ENCODE measurements at places on chromosomes 1 and 21.

GRCh38 chr1:81157686-81158085 is 643.0 kb upstream of the ADGRL2 start:
- no peak for DNase-seq

GRCh38 chr1:177343445-177343844 is 172.7 kb downstream of the BRINP2 start:
- DNase-seq = no peak

DNA sequence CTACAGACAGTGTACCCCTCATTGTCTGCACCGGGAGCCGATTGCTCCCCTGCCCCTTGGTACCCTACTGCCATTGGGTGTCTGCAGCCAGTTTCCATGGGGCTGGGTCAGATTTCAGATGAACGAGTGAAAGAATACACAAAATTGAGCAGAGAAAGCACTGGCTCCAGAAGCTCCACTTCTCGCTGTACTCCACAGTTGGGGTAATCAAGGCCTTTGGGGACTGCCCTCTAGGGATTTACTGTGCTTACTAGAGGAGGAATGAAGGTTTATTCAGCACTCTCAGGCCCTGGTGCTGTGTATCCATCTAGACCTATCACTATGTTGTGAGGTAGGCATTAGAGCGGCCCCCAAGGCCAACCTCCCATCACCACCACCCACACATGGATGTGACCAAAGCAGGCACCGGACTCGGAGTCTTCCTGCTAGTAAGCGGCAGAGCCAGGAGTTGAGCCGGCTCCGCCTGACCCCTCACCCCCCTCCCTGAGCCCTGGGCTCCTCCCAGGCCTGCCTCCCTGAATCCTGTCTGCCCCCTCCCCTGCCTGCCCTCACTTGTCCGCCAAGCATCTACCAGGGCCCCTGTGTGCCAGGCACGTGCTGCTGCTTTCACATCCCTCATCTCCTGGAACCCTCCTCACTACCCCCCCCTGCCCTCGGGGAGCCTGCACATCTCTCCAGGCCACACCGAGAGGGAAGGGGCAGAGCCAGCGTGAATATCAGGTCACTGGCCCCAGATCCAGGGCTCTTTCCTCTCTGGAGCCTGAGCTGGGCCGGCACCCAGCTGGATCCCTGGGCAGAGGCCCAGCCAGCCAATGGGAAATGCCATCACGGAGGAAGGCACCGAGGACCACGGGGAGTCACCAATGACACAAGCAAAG is 23.3 kb downstream of the KCNN3 start:
- DNase-seq = no peak

- no peak for DNase-seq
Observed at GRCh38 chr1:151579436-151580225, 32.2 kb upstream of the SNX27 start.

GRCh38 chr21:31371715-31372470 is 27.8 kb upstream of the TIAM1 start:
- DNase-seq = no peak

DNA sequence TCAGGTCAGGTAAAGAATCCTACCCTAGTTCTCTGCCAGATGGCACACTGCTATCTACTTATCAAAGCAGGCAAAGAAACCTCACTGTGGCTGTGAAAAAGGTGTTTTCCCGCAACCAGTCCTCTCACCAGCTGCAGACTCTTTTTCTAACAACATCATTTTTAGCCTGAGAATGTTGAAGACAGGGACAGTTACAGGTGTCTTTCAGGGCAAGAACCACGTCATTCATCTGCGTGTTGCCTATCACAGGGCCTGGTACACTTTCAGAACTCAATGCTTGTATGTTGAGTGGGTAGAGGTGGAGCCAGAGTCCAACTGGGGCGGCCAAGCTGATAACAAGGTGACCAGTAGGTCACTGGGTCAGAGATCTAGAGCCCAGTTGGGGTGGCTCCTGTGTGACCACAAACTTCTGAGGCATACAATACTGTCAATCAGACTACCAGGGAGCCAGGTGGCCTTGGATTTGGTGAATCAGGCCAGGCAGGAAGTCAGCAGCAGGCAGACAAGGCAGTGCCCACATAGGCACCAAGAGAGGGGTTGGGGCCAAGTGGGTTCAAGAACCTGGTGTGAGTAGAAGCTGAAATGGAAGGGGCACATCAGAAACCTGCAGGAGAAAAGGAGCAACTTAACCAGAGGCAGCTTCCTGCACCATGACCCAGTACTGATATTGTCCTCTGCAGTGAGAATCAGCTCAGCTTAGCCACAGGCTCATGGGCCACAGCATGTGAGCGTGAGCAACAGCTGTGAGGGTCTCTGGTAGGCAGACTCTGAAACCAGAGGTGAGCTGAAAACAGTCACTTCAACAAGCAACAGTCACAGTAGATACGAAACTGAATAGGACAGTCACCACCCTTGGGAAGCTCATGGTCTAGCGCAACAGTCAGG is 123.6 kb downstream of the DTL start:
- no peak for DNase-seq

- no peak for DNase-seq
Observed at GRCh38 chr21:44399955-44400790, 46.8 kb downstream of the TRPM2 start.

DNA sequence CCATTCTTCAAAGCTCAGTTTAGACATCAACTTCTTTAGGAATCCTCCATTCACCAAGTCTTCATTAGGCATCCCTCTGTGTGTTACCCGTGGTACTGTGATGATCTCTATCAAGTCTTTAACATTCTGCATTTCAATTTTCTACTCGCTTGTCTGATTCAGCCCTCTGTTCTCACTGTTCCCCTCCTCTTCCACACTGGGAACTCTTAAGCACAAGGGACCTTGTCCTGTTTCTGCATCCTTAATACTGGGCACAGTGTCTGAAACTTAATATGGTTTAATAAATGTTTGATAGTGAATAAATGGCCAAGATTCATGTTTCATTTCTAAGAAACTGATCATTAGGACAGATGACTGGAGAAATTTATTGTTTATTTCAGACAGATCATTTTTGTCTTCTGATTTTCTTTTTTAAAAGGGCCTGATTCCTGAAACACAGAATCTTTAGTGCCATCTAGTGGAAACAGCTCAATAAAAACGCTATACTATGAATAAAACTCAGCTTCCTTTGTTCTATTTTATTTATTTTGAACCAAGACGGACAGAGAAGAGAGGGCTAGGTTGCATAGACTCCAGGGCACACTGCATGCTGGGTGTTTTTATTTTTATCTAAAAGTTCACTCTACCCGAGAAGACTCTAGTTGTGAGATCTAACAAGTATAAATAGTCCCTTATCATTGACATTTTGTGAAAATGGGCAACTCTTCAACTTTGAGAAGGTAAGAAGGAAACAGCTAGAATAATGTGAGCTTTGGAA is 7.0 kb upstream of the TRIM45 start:
- DNase-seq = no peak

DNA sequence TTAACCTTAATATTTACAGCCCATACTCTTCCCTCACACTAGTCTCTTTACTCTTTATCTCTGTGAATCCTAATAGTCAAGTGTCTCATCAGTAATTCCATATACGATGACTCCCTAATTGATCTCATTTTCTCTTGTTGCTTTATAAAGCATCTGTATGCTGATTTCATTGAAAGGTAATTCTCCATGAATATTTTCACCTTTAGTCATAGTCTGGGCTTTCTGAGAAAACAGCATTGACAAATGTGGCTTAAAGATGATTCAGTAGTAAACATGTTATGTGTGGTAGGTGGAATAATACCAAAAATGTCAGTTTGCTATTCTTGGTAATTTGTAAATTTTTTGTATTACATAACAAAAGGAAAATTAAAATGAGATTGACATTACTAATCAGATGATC is 1176.5 kb downstream of the NCAM2 start:
- DNase-seq = no peak

DNA sequence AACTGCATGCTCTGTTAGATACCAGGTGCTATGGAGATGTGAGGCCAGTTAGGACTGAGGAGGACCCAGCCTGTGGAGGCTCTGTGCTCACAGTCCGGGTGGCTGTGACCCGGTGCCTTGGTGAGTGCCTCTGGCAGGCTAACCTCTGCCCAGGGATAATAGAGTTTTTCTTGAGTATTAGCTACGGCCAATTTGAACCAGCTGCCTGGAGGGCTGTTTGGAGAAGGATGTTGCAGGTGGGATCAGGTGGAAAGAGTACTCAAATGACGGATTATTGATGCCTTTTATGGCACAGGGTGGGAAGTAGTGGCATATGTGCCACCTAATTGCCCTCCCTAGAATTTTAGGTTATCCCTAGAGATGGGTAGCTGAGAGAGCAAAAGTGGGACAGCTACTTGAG is 182.7 kb downstream of the GRIK3 start:
- DNase-seq = no peak

GRCh38 chr1:27567146-27567526 is 36.8 kb downstream of the AHDC1 start:
- no peak for DNase-seq

DNA sequence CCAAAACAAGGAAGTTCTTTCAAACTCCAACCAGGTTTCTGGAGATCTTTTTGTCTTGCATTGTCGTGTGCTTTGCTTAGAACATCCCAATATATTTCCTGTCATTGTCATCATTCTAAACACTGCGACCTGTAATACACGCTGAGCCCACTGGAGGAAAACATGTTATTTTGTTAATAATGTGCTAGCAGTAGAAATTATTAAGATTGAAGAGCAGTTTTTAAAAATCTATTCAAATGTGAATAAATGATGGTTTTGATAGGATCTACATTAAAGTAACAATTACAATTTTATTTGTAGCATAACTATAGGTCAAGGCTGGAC is 268.5 kb downstream of the PTPRC start:
- no peak for DNase-seq

DNA sequence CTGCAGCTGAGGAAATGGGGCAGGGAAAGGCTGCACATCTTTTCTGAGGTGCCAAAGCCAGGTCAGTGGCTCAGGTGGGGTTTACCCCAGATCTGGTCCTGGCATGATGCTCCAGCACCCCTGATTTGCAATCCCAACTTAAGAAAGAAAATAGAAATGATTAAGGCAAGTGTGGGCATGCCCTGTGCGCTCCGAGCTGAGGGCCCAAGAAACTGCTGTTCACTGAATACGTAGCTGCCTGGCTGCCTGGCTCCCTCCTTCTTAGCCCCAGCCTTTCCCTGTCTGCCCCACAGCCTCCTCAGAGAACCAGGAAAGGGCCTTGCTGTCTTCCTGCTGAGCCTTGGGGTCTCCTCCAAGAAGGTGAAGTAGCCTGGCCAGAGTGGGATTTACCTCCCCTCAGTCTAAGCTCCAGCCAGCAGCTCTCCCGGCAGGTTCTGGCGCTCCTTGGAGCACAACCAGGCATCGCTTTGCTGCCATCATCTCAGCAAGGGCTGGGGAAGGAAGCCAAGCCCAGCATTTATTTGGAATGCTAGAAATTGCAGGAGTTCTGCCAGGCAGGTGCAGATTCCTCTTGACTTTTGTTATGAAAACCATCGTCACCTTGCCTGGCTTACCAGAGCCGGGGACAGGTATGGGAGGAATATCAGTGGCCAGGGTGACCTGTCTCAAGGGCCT is 51.3 kb upstream of the SELENON start:
- DNase-seq = no peak

GRCh38 chr21:43306911-43307676 is 119.8 kb downstream of the SIK1 start:
- no peak for DNase-seq

DNA sequence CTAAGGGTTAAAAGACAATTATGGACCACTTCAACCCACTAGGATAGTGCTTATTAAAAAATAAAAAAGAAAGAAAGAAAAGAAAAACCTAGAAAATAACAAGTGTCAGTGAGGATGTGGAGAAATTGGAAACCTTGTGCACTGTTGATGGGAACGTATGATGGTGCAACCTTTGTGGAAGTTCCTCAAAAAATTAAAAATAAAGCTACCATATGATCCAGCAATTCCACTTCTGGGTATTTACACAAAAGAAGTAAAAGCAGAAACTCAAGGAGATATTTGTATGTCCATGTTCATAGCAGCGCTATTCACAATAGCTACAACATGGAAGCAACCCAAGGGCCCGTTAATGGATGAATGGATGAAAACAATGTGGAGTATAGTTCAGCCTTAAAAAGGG is 115.2 kb upstream of the ATP1A1 start:
- no peak for DNase-seq

- no peak for DNase-seq
Observed at GRCh38 chr1:66353257-66353656, 180.7 kb upstream of the SGIP1 start.

DNA sequence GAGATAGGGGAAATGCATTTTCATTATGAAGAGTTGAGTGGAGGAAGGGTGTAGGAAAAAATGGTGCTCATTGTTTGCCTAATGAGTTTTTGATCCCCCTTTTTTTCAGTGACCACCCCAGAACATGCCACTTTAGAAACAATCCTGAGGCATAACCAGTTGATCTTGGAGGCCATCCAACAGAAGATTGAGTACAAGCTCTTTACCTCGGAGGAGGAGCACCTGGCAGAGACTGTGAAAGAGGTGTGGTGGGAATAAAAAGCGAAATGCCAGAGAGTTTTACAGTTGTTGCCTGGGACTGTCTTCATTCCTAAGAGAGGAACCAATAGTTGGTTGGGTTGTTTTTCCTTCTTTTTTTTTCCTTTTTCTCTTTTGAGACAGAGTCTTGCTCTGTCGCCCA is 54.3 kb upstream of the EPHA8 start:
- DNase-seq = no peak

- no peak for DNase-seq
Observed at GRCh38 chr1:13901039-13901438, 201.1 kb downstream of the PRDM2 start.

DNA sequence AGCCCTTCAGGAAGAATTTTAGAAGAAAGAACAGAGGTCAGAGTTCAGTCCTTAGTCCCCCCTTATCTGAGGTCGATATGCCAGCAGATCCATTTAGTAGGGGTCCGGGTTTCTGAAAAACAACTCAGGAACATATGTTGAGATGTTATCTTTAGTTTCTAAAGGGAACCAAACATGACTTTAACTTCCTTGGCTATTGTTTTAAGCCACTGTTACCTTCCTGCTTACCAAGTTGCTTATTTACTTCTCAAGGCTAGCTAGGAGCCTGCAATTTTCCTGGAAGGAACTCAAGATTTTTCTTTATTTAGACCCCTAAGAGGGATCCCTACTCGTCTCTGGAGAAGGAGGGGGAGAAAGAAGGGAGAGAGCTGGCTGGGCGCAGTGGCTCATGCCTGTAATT is 54.3 kb downstream of the KCNC4 start:
- no peak for DNase-seq

- no peak for DNase-seq
Observed at GRCh38 chr1:197481101-197481500, 213.0 kb downstream of the CRB1 start.

- DNase-seq = no peak
Observed at GRCh38 chr21:38447611-38448010, 50.7 kb downstream of the ERG start.

GRCh38 chr1:159071970-159072582 is 4.5 kb downstream of the AIM2 start:
- no peak for DNase-seq

DNA sequence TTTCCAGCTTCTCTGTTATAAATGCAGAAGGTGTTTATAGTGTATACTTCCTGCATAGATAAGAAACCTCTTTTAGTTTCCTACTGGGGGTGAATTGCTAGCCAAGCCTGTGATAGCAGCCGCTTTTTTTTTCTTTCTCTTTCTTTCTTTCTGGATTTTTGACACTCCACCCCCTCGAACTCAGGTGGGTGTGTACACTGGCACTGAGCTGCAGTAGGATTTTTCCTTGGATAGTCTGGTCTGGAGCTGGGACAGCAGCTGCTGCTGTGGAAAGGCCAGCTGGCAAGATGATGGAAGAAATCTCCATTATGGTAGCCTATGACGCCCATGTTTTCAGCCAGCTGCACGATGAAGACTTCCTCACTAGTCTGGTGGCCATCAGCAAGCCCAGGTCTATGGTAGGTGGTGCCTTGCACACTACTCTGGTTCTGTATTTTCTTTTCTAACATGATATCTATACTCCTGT is 122.5 kb upstream of the CACYBP start:
- no peak for DNase-seq
